ENCODE measurements at places on chromosomes 2 and 18.

DNA sequence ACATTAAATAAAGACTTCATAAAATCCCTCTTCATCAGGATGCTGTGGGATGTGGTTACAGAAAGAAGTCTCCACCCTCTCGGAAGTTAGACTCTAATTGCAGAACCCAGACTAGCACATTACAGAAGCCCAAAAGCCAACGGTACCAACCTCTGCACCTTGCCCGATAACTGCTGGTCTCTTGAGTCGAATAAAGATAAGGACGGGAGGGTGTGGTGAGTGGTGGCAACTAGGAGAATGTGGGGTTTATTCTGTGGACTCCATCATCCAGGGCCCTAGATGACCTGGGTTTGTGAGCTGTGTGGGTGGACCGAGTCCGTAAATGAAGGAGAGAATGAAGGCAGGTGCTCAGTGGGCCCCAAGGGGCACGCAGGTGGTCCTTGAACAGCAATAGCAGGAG lies 462.8 kb upstream of the ID2 start:
- DNase-seq, result no peak

- DNase-seq, result no peak
These were observed 562.0 kb upstream of the TNP1 start for GRCh38 chr2:217421834-217422233.

- DNase-seq, result no peak
These were observed 32.7 kb upstream of the MAP4K3 start for GRCh38 chr2:39469807-39470206.

DNA sequence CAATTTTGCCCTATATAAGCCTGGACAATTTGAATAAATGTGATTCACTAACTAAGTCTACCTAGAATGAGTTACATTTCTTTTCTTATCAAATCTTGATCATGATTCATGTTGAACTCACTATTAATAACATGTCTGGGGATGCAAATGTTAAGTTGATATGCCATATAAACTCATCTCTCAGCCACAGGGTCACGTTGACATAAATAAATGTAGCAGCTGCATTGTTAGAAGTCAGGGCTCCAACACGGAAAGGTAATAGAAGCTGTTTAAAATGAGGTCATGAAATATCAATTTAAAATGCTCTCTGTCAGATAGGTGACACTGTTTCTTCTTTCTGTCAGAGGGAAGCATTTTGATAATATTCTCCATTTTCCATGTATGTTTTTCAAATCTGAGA lies 521.9 kb downstream of the CCDC85A start:
- DNase-seq, result no peak

DNA sequence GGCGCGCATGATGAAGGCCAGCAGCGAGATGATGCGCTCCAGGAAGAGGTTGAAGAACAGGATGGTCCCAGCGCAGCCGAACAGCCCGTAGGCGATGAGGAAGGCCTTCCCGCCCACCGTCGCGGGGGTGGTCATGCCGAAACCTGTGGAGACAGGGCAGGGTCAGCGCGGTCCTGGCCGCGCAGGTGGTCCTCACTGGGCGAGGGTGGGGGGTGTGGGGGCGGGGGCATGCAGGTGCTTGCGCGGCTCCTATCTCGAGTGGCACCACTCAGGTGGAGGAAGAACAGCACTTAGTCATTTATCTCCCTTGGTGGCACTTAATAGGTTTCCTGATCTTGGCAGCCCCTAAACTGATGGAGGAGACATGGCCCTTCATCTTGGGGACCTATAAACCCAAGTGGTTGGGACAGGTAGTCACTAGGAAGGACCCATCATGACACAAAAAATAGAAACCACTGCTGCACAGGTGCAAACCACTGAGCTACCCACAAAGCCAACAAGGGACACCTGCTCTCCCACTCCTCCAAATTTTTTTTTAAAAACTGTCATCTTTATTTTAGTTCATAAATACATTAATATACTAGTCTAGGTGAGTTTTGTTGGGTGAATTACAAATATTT lies 118.8 kb downstream of the MSH2 start:
- DNase-seq, result no peak

DNA sequence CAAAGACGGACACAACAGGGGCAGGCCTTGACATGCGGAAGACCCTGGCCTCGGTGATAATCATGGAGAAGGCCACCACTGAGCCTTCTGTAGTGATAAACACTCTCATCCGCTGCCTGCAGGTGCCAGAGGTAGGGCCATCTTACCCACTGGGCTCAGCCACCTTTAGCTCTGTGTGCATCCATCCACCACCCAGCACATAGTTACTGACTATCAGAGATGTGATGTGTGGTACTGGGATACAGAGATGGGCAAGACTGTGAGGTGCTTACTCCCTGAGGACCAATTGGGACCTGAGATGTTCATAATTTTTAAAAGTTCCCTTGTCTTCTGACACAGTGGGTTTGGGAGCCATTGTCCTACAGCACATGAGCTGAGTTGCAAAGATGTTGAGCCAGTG lies 1.6 kb downstream of the MROH2A start:
- DNase-seq, result no peak

DNA sequence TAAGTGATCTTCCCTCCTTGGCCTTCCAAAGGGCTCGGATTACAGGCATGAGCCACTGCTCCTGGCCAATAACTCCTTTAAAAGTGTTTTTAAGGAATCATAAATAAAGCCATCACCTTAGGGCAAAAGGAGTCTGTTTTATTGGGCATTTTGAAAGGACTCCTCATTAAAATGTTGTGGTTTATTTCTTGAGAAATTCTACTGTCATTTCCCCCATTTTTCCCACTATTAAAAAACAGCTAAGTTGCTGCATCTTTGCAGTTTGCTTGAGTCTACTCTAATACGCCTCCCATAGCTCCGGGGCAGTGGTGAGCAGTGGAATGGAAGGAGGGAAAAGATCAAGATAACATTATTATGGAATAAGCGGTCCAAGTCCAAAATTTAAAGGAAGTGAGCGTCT lies 293.2 kb downstream of the PIEZO2 start:
- no peak for DNase-seq

- no peak for DNase-seq
These were observed 939.0 kb upstream of the FANCL start for GRCh38 chr2:59180111-59180510.

GRCh38 chr18:23828426-23828825 lies 139.2 kb downstream of the LAMA3 start:
- peak; percentile 33 for DNase-seq

DNA sequence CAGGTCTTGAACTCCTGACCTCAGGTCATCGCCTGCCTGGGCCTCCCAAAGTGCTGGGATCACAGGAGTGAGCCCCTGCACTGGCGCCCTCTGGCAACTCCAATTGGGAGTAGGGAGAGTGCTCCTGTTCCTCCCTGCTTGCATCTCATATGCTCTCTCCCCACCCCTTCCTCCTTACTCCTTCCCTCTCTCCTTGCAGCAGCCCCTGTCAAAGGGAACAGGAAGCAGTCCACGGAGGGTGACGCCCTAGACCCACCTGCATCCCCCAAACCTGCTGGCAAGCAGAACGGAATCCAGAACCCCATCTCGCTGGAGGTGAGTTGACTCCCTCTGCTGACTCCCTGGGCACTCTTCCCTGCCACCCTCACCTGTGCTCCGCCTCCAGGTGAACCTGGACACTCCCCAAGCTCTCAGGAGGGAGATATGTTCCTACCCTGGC lies 10.7 kb downstream of the ARID5A start:
- DNase-seq, result no peak

GRCh38 chr2:127453392-127454171 lies 35.4 kb downstream of the PROC start:
- no peak for DNase-seq

DNA sequence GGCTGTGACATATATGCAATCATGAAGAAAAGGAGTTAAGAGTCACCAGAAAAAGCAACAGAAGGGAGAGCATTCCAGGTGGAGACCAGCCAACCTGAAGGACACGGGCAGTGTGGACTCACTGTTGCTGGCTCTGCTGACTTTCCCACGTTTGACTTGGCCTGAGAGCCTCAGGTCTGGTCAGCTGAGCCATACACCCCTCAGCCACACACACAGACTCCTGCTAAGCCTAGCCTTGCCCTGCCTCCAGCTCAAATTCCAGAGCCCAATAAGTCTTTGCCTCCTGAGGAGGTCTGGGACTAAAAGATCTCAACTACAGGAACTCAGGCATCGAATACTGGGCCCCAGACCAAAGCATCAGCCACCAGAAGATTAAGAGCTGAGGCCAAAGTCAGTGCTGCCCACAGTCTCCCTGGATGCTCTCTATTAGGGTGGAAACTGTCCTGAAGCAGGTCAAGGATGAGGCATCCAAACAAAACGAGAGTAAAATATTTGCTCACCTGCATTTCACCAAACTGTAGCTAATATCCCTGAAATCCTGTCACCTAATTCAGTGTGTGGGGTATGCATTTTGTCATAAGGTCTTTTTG lies 23.3 kb downstream of the CACNB4 start:
- DNase-seq, result no peak

GRCh38 chr2:181991171-181991885 lies 5.7 kb downstream of the PPP1R1C start:
- no peak for DNase-seq

- no peak for DNase-seq
These were observed 100.2 kb downstream of the ICA1L start for GRCh38 chr2:202771336-202771735.

GRCh38 chr2:71157124-71157793 lies 26.8 kb downstream of the MPHOSPH10 start:
- DNase-seq, result peak; percentile 40

GRCh38 chr2:226832061-226832460 lies 3.8 kb upstream of the RHBDD1 start:
- no peak for DNase-seq

- DNase-seq, result no peak
These were observed 147.7 kb upstream of the PKDCC start for GRCh38 chr2:41900101-41900577.

DNA sequence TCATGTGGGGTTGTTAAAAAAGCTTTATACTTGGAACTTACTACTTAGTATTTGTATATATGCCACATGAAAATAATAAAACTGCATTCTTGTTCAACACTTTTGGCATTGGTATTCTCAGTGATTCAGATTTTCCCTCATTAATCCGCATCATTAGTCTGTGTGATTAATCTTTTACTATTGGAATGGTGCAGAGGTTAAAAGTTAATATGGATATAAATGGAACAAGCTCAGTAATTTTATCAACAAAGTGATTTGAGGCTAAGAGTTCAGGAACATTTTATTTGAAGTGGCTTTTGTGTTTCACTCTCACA lies 45.4 kb upstream of the REG3G start:
- no peak for DNase-seq

DNA sequence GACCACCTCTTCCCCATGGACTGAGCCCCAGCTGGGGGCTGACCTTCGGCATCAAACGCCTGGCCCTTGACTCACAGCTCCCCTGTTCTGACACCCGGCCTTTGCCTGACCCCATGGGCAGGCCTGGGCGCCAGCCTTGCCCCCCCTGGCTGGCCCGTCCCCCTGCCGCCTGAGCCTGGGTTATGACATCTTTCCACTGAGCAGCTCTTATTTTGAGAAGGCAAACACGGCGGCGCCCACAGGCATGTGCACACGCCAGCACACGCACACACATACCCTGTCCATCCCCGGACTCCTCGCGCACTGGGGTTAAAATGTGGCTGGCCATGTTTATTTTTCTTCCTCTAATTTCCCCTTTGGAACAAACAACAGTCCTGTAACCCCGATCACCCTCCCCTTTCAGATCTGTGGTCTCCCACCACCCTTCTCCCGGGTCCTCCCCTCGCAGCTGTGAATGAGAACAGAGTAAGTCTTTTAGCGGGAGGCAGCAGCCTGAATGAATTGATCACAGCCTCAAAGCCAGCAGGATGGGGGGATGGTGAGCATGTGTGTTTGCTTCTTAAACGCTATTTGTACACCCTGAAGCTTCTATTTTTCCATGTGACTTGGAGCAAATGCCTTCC lies 11.8 kb upstream of the ATOH8 start:
- DNase-seq, result no peak

GRCh38 chr18:11689669-11690565 lies 853 bp downstream of the GNAL start:
- DNase-seq, result no peak

- no peak for DNase-seq
These were observed 239.5 kb downstream of the MYCN start for GRCh38 chr2:16179701-16180416.

- no peak for DNase-seq
These were observed 173.6 kb downstream of the ANKRD30B start for GRCh38 chr18:14921547-14921946.

GRCh38 chr18:72542342-72542741 lies 1.8 kb downstream of the CBLN2 start:
- no peak for DNase-seq

- DNase-seq, result no peak
These were observed 485.3 kb downstream of the CBLN2 start for GRCh38 chr18:72058851-72059250.
